ENCODE measurements at places on chromosomes 13 and 19.

- DNase-seq = peak; percentile 37
Observed at GRCh38 chr19:4456843-4457653, 546 bp downstream of the UBXN6 start.

- DNase-seq = no peak
Observed at GRCh38 chr19:20611866-20612265, 46.3 kb upstream of the ZNF737 start.

DNA sequence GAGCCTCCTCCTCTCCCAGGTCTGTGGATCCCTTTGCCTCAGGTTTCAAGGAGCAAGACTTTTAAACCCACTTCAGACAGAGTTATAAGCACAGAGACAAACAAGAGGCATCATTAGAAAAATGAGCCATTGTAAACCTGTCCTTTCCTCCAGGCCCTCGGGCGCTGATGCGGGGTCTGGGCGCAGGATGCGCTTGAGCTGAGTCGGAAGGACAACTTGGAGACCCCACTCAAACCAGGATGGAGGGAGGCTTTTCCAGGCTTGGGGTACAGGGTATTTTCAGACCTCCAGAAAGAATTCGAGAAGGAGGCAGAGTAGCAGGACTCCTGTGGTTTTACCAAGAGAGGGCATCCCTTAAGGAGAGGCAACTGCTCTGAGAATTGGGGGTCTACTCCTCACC is 155.6 kb downstream of the NUFIP1 start:
- DNase-seq = no peak

DNA sequence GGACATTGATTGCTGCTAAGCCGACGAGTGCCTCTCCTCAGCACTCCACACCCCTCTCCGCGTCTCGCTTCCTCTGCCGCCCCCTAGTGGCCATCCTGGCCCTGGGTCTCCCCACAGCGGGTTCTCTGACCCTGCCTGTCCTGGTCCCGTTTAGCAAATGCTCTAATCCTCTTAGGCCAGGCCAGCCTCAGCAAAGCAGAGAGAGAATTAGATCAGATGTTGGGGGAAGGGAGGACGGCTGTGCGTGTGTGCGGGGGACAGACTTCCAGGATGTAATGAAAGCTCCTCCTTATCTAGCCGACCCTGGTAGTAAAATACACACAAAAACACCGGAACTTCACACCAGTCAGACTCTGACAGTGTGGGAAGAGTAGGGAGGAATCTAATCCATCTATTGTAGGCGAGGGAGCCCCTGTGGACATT is 4.5 kb downstream of the TPRX2 start:
- DNase-seq = peak; percentile 59

DNA sequence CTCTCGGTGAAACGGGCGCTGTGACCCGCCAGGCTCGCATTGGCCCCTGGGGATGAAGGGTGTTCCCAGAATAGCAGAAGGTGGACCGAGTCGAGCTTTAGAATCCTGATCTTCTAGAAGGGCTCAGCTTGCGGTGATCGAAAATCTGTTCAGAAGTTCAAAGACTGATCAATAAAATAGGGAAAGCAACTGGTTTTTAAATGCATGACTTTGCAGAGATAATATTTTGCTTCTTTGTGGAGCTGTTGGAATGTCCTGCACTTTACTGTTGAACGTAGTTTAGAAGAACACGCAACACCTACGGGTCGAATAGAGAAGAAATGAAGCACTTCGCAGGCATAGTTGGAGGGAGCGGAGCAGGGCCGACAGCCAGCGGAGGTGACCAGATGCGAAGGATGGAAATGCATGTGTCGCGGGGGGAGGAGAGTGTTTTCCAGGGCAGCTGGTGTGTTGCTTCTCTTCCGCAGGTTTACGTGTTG is 766 bp downstream of the CEBPG start:
- no peak for DNase-seq

DNA sequence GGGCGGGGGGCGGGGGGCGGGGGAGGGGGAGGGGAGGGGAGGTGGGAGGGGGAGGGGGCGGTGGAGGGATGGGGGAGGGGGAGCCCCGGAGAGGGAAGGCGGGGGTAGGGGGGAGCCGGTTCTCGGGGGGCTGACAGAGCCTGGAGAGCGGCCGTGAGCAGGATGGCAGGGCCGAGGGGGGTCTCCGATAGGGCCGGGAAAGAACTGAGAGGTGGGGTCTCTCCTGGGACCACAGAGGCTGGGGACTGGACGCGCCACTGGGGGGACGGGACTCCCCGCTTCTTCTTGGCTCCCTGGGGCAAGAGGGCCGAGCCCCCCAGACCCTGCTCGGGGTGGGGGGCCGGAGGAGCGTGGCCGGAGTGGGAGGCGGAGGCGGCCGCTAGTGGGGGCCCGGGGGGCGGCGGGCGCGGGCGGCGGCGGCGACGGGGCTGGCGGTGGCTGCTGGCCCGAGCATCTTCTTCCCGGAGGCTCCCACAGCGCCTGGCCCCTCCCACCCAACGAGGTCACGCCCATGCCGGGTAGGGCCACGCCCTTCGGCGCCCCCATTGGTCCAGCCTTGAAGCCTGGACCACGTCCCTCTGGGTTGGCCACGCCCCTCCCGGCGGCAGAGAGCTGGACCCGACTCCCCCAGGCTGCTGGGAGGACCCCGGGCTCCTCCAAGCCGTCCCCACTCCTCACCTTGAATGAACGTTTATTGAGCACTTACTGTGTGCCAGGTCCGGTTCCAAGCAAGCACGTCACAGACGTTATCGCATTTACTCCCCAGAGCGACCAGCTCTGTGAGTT is at the start of gene NOVA2:
Gene NOVA2 (minus strand): TSS at position 313 of the 786 bp plus-strand sequence. CDS start 514 bp downstream, outside the sequence.
- no peak for DNase-seq

DNA sequence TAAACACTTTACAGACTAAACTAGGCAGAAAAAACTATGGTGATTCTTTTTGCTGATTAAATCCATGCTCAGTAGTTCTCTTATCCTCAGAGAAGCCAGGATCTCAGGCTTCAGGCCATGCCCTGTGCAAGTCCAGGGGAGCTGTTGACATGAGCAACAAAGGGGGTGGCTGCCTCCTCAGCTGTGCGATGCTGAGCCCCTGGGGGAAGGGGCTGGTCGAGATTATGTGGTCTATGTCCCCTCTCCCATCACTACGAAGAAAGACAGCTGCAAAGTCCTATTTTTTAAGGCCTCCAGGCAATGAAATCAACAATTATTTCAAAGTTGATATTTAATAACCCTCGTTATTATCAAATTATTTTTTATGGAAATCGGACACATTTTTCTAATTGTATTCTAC is 37.0 kb downstream of the IRS2 start:
- DNase-seq = no peak

All from HFFc6 (cell line).